Suppressor macrophage treated with lipopolysaccharide for 1 hour (primary cell): ENCODE measurements at places on chromosomes 2 and 18.
A peak's percentile ranks its signal among the peaks of the same experiment; 100 is the strongest.

DNA sequence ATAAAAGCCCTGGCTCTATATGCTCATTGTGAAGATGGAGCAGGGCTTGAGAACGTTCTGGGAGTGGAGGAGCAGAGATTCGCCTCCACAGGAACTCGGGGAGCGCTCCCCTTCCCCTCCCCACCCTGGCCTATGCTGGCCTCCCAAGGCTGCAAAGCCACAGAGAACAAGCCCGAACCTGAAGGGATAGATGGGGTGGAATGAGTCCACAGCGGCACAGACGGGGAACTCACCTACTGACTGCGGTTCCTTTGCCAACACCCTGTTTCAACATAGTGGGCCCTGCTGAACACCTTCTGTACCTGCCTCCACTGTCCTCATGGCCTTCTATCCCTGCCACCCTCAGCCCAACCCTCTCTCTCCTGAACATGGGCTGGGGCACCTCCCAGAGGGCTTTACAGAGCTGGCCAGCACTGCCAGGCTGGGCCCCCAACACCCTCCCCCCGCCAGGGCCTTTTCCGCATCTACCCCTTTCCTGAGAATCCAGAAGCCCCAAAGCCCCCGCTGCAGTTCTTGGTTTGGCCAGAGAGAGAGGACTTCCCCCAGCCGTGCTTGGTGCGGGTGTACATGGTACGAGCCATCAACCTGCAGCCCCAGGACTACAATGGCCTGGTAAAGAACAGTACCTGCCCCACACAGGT, 41.5 kb downstream of the LMAN2L start:
- no peak for DNase-seq

- DNase-seq: peak; percentile 54
These were observed 80.5 kb downstream of the HAUS1 start for GRCh38 chr18:46184727-46185126.

- no peak for DNase-seq
These were observed 4.5 kb downstream of the STK17B start for GRCh38 chr2:196166876-196167275.

GRCh38 chr2:195575879-195576401, 81.1 kb upstream of the SLC39A10 start:
- DNase-seq: peak; percentile 90

- DNase-seq: no peak
These were observed 102.5 kb downstream of the GAREM1 start for GRCh38 chr18:32368170-32368569.

DNA sequence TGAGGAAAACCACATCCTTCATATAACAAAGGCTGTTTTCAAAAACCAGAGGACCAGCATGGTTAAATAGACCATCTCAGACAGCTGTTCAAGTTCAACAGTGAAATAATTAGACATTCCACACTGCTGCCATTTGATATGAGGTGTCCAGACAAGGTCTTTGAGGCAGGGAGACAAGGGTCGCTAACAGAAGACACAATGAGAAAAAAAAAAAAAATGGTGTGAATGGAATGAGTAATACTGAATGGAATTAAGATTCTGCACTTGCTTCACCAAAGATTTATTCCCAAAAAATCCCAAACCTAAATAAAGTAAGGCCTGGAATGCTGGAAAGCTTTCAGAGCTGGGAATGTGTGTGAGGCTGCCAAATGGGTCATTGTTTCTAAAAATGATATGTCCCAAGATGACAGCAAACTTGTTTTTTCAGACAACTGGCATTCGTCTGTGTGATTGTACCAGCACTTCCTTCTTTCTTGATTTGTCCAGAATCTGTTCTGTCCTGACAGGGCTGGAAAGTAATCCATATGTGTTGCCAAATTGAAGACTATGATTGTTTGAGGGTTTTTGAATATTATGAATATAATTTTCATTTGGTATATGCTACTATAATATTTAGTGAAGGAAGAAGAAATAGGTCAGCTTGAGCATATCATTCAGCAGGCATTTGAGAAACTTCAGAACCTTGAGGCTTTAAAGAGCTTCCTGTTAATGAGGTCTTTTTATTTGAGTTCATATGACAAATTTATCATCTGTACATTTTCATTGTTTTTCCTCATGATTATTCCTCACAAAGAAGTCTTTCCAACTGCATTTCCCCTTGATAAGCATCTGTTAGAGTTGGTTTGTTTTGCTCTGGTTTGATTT, 85.2 kb upstream of the ITGA4 start:
- DNase-seq: no peak

- DNase-seq: no peak
These were observed 83.0 kb downstream of the ACSL3 start for GRCh38 chr2:222943820-222944219.
